Amniotic epithelial cell (primary cell): ENCODE measurements at places on chromosomes 12 and 14.
A peak's percentile ranks its signal among the peaks of the same experiment; 100 is the strongest.

GRCh38 chr14:24361326-24361725, 6.7 kb upstream of the NFATC4 start:
- no peak for DNase-seq

GRCh38 chr12:3772380-3772779, 19.5 kb upstream of the CRACR2A start:
- DNase-seq, result no peak

GRCh38 chr14:74599946-74600345, 12.1 kb downstream of the LTBP2 start:
- DNase-seq, result no peak

DNA sequence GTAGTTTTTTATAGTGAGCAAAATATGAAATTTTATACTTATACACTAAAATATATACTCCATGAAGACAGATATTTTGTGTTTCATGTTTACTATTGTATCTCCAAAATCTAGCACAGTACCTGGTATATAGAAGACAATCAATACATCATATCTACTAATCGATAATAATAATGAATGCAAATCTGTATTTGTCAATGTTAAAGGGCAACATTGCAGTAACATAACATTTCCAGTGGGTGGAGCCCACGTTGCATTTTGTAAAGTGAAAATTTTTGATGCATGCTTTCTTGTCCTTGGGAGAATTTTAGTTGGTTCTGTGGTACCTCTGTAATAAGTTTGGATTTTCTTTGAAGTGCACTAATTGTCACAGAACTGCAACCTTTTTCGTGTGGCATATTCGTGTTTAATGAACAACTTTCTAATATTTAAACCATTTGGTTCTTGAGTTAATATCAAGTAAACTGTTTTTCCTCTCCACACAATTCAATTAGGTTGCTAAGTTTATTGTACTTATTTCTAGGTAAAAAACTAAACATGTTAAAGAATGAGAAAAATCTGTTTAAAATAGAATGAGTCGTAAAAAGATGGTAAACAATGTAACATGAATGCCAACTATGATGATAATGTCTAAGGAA, 47.4 kb downstream of the AVPR1A start:
- peak; percentile 7 for DNase-seq

- DNase-seq, result no peak
Observed at GRCh38 chr12:13116259-13116658, 12.8 kb upstream of the GSG1 start.

DNA sequence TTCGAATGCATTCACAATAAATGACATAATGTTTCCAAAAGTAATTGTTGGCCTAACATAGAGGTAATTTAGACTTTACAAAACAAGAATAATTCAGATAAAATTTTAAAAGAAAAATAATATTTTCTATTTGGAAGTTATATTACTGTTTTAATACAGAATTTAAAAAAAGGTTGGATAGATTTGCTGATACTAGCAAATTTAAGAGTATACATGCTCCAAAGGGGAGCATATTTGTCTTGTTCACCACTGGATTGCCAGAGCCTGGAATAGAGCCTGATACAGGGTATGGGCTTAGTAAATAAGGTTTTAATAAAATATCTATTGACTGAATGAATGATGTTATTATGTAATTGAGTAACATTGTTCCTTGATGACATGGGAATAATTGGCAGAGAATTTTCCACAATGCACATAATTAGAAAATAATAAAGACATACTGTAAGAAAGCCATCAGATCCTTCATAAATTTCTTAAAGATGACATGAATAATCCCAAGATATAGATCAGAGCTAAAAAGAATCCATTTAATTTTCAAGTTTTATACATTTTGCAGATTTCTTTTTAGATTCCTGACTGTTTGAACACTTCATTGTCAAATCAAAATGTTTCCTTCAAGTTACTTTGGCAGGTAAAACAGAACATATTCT, 305.3 kb downstream of the SLC6A15 start:
- no peak for DNase-seq

DNA sequence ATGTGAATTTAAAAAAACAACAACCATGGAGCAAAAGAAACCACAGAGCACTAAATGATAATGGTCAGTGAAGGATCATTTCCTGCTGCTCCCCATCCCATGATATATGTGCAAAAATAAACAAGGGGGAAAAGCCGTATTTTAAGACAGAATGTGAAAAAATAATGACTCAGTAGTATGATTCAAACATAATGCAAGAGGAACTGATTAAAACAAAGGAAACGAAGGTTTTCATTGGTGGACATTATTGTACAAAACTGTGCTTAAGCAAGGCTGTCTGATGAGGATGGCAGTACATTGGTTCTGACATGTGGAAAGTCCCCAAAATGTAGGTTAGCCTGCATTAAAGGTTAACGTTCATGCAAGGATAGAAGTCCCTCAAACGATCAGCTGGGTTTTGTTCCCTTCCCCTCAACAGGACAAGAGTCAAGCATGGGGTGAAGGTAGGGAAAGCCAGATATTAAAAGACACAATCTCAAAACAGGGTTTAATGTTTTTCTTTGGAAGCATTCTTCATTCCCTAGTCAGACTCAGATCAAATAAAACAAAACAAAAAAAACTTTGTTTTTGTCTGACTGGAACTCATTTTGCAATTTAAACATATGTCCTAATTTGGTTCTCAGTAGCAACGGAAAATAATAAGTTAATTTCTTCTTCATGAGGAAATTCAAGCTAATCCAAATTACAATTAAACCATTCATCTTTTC, 26.3 kb upstream of the PTGDR start:
- peak; percentile 94 for DNase-seq

- DNase-seq, result peak; percentile 21
Observed at GRCh38 chr12:108468196-108468968, 46.7 kb upstream of the FICD start.

- no peak for DNase-seq
Observed at GRCh38 chr12:29564925-29565324, 67.4 kb upstream of the OVCH1 start.

DNA sequence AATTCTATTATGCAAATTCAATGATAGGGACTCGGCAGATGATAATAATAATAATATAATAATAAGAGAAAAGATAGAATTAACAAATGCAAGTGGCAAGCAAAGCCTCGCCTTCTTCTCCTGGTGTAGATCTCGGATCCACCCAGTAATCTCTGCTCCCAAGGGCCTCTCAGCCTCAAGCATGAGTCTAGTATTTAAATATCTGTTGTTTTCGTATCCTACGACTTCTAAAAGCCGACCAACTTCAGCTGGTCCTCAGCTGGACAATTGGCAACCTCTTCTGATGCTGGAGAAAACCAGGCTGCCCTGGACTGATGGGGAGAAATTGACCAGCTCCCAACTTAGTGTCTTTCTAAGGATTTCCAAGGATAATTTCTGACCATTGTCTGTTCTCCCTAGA, 14.0 kb upstream of the MAP1LC3B2 start:
- DNase-seq, result no peak

DNA sequence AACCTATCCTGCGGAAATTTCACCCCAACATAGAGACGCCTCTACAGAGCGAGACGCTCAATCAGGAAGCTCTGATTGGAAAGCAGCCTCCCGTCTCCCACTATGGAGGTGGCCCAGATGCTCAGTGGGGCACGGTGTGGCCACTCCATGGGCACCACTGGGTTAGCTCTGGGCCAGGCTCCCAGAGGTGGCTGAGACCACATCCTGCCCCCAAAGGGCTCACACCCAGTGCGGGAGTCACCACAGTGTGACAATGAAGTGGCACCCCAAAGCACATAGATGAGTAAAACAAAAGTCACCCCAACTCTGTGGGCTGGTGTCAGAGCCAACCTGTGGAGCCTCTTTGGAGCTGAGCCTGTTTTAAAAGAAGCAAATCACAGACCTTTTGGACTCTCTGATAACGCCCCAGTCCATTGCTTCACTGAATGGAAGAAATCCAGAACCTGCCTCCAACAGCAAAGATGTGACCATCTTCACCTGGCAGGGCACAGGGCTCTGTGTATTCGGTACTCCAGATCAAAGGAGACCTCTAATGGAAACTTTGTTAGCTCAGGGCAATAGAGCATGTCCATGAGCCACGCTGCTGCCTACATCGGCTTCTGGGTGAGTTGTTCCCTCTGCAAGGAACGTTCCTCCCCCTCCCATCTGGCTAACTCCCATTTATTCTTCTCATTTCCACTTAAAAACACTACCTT, 19.6 kb downstream of the CLMN start:
- DNase-seq, result no peak

DNA sequence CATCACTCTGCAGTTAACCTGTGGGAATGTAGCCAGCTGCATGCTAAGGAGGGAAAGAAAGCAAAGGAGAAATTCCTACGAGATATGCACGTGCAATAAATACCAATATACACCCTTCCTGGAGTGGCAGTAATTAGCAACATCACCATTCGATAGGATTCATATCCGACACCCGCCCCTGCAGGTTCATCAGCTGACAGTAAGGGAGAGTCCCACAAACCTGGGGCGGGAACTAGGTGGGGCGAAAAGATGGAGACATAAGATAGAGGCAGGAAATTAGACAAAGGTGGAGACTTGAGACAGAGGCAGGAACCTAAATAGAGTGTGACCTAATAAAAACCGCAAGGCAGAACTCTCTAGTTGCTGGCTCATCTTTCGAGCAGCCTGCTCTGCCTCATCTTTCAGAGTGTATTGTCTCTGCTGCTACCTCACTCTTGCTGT, 51.6 kb downstream of the PLEKHG3 start:
- peak; percentile 58 for DNase-seq
